Kidney capillary endothelial cell (primary cell): ENCODE measurements at places on chromosomes 11 and 22.

GRCh38 chr11:43234881-43235280 lies 76.9 kb upstream of the API5 start:
- DNase-seq: no peak

GRCh38 chr11:68373189-68373814 lies 60.9 kb downstream of the LRP5 start:
- DNase-seq: no peak

DNA sequence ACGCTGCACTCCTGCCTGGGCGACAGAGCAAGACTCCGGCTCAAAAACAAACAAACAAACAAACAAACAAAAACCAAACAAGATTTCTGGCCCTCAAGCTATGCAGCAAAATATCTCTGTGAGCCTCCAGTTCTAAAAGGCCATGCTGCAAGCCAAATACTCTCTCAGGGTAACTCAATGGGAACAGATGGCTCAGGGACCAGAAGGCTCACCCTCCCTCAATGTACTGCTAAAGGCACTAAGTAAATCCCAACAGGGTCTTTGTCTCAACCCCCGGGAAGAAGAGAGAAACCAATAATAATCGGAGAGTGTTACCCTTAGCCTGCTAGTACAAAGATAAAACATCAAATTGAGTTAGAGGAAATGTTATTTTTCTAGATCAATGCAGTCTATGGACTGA lies 119.7 kb upstream of the ZC3H12C start:
- no peak for DNase-seq

DNA sequence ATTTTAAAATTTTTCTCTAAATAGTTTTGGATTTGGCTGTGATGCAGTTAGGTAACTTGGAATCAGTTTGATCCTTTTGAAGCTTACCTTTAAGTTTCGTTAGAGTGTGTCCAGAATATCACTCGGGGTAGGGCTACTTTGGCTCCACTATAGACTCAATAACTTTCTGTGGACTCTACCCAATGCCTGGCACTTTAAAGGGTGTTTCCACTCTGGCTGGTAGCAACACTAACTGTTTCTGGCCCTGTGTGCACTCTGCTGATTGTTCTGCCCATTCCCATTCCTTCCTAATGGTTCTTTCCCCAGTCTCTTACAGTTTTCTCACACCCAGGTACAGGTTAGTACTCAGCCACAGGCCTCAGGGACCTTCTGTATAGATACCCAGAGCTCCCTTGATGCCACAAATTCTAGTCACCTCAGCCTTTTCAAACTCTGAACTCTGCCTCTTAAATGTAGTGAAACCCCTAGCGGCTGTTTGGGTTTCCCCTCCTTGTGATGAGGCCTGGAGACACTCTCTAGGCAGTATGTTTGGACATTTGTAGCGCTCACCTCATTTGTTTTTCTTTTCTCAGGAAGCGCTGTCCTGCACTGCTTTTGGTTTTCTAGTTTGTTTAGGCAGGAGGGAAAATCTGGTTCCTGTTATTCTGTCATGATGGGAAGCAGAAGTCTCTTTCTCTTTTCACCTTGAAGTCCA lies 16.8 kb downstream of the CUL5 start:
- no peak for DNase-seq

- DNase-seq: no peak
These were observed 687 bp upstream of the CALCA start for GRCh38 chr11:14972581-14973495.
